Aorta (tissue), 5 donors: ENCODE measurements at places on chromosomes 7 and 10. TPM values are rescaled to one million over a fixed set of nuclear protein-coding genes. Genes with fewer than 3 reads are reported as not detected.
A peak's percentile ranks its signal among the peaks of the same experiment; 100 is the strongest.

- no peak for DNase-seq
- H3K27me3 ChIP-seq, result no peaks in the 10 kb centered on the region
- H3K36me3 ChIP-seq, result no peaks in the 10 kb centered on the region
- no peaks in the 10 kb centered on the region for H3K4me1 ChIP-seq
Observed at GRCh38 chr10:16944402-16944801, 127.2 kb upstream of the RSU1 start.

- no peak overlapping the region for H3K27ac ChIP-seq
- no peaks in the 10 kb centered on the region for H3K27me3 ChIP-seq
- H3K4me3 ChIP-seq, result no peak overlapping the region
- no peaks in the 10 kb centered on the region for H3K36me3 ChIP-seq
- no peak for DNase-seq
Observed at GRCh38 chr10:80359644-80360043, 3.1 kb downstream of the DYDC2 start.

DNA sequence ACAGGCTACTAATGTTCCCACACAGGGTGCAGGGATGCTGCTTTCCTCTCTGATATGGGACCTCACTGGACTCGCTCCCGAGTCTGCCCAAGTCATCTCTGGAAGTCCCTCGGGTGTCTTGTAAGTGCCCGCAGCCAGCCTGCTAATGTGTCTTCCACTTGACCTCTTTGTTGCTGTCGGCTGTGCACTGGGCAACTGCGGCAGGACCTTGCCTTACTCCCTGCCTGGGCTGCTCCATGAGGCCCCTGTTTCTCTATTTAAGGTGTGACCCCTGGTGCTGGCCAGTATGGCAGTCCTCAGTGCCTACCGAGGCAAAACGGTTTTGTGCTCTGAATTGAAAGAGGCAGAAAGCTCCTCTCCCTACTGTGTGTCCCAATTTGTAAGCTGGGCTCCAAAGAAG, 88.8 kb upstream of the DUSP5 start:
- H3K4me1 ChIP-seq, result no peaks in the 10 kb centered on the region
- no peaks in the 10 kb centered on the region for H3K27me3 ChIP-seq
- H3K36me3 ChIP-seq, result no peaks in the 10 kb centered on the region
- H3K27ac ChIP-seq, result no peak overlapping the region
- no peak for DNase-seq

GRCh38 chr10:133207627-133208026, 22.4 kb upstream of the UTF1 start:
- H3K4me1 ChIP-seq, result no peaks in the 10 kb centered on the region
- H3K27ac ChIP-seq, result no peak overlapping the region
- DNase-seq, result no peak
- H3K27me3 ChIP-seq, result no peaks in the 10 kb centered on the region
- H3K4me3 ChIP-seq, result no peak overlapping the region
- H3K36me3 ChIP-seq, result no peaks in the 10 kb centered on the region

DNA sequence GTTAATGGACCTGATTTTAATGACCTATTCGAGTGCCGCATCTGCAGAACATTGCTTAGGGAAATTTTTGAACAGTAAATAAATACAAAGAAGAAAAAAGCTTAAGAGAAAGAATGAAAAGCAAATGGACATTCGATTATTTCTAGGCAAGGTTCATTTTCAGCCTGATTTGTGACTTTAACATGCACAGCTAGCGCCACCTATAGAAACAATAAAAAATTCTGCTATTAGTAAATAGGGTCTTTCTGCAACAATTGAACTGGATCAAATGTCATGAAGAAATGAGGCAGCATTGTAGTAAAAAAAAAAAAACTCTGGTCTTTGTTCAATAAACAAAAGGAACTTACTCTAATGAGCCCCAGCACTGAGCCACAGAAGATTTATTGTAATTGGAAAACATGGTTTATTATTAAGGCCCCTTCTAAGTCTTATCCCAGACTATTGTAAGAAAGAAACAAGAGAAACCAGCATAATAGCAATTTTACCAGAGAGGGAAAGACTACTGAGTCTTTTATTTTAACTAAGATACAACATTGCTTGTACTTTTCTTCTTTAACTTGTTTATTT, 41.4 kb upstream of the GHITM start:
- no peaks in the 10 kb centered on the region for H3K4me1 ChIP-seq
- H3K4me3 ChIP-seq, result no peak overlapping the region

GRCh38 chr10:97896756-97897358, 47.2 kb downstream of the GOLGA7B start:
- H3K27me3 ChIP-seq, result no peaks in the 10 kb centered on the region
- H3K27ac ChIP-seq, result no peak overlapping the region
- no peaks in the 10 kb centered on the region for H3K36me3 ChIP-seq
- peak; percentile 57 for DNase-seq
- H3K4me1 ChIP-seq, result no peaks in the 10 kb centered on the region
- no peak overlapping the region for H3K4me3 ChIP-seq

- no peak for DNase-seq
- H3K36me3 ChIP-seq, result no peaks in the 10 kb centered on the region
- H3K27ac ChIP-seq, result no peak overlapping the region
- no peak overlapping the region for H3K4me3 ChIP-seq
- no peaks in the 10 kb centered on the region for H3K27me3 ChIP-seq
- H3K4me1 ChIP-seq, result no peaks in the 10 kb centered on the region
Observed at GRCh38 chr7:1742555-1743303, 72.7 kb downstream of the ELFN1 start.

DNA sequence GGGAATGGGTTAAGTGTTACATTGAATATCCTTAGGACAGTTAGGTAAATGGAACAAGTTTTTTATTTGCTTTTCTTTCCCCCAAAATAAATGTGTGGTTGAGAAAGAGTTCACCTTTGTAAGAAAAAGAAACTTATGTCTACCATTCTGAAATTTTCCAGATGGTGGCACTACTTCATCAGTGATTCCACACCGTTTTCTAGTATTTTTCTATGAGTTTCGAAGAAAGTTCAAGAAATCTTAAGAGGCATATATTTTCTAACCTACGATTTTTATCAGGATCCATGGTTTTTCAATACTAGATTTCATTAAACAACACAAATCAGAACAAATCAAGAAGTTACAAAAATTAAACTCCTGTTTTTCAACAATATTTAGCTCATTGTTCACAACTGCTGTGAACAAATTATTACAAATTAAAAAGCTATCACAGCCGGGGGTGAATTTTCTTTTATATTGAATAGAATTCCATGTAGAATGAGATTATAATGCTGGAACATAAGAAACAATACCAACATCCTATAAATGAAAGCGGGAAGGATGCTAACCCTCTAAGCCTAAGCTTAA, 163.1 kb upstream of the NPVF start:
- H3K36me3 ChIP-seq, result no peaks in the 10 kb centered on the region
- H3K27me3 ChIP-seq, result no peaks in the 10 kb centered on the region
- peaks cover 4% of the 10 kb centered on the region for H3K4me1 ChIP-seq
- no peak overlapping the region for H3K27ac ChIP-seq
- DNase-seq, result no peak
- H3K4me3 ChIP-seq, result no peak overlapping the region

DNA sequence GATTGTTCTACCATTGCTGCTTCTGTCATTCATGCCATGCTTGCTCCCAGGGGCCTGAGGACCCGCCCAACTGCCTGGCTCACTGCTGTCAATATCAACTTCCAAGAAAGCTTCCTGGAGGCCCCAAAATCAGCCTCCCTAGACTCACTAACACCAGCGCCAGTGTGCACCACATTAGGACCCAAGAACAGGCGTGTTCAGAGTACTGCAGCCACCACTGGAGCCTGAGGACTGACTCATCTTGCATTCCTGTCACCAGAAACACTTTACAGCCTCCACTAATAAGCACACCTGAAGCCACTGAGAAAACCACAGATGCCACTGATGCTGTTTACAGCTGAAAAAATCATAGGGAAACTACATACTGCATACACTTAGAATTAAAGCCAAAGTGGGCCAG, 1284.3 kb downstream of the TYW1 start:
- H3K27me3 ChIP-seq, result no peaks in the 10 kb centered on the region
- no peak overlapping the region for H3K27ac ChIP-seq
- no peak for DNase-seq
- no peaks in the 10 kb centered on the region for H3K4me1 ChIP-seq
- no peaks in the 10 kb centered on the region for H3K36me3 ChIP-seq
- no peak overlapping the region for H3K4me3 ChIP-seq

GRCh38 chr10:76463111-76463510, 1031.7 kb downstream of the LRMDA start:
- H3K36me3 ChIP-seq, result no peaks in the 10 kb centered on the region
- H3K27me3 ChIP-seq, result no peaks in the 10 kb centered on the region
- DNase-seq, result no peak
- H3K4me1 ChIP-seq, result peaks cover 4% of the 10 kb centered on the region

DNA sequence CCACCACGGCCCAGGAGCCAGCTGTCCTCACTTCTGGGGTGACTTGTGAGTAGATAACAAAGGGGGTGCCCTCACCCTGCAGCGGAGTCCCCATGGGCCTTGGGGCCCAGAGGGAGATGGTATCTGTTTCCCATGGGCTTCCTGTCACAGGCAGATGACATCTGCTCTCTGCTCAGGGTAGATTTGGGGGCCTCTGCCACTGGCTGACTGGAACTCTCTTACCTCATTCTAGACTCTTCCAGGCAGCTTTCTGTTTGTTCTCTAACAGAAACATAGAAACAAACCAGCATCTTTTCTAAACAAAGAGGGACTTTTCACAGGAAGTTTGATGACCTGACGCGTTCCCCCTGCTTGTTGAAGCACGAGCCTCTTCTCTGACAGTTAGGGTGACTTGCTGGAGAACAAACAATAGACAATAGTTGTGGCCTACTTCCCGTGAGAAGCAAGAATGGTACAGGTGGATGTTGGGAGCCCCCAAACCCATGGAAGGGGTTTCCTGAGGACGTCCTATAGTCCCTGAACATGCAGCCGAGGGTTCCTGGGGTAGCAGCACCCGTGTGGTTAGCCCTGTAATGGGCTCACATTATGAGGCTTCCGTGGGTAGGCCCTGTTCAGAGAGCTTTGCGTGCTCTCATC, 61.6 kb downstream of the GRK5 start:
- H3K27ac ChIP-seq, result no peak overlapping the region
- H3K27me3 ChIP-seq, result no peaks in the 10 kb centered on the region
- H3K4me3 ChIP-seq, result no peak overlapping the region

DNA sequence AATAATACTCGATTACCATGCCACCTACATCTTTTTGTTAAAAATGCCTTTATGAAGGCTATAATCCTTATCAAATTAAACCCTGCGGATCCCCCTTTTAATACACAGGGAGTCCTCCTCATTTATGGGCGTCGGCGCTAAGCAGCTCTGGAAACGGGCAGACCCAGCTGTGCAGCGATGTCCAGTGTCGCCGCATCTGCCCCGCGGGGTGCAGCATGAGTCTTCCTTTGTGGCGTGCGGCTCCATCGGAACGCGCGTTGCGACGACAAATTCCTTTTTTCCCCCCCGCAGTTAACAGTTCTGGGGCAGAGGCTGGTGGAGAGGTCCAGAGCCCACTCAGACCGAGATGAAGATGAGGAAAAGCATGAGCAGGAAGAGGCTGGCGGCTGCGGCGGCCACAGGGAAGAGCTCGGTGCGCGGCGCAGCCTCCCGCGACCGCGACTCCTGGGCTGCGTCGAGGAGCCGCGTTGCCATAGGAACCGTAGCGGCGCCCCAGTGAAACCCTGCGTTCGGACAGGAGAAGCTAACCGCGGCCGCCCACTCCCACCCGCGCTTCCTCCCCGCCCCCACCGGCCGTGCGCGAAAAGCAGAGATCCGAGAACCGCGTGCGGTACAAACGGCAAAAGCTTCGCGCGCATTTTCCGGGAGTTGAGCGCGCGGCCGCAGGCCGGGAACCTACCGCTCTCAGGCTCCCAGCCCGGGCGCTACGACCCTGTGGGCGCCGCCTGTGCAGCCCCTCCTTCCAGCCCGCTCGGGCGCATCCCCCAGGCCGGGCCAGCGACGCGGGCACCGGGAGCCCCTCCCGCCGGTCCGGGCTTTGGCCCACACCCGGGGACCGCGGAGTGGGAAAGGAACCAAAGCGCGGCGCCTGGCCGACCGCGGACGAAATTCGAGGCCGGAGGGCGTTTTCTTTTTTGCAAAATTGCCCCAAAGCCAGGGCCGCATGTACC, 130.6 kb downstream of the SPAG6 start:
- H3K4me1 ChIP-seq, result no peaks in the 10 kb centered on the region
- H3K36me3 ChIP-seq, result no peaks in the 10 kb centered on the region
- H3K4me3 ChIP-seq, result peak overlapping the region; percentile 41
- no peaks in the 10 kb centered on the region for H3K27me3 ChIP-seq

- H3K4me1 ChIP-seq, result no peaks in the 10 kb centered on the region
- no peak overlapping the region for H3K4me3 ChIP-seq
- H3K36me3 ChIP-seq, result no peaks in the 10 kb centered on the region
- H3K27me3 ChIP-seq, result no peaks in the 10 kb centered on the region
- no peak for DNase-seq
Observed at GRCh38 chr7:39530971-39531370, 35.2 kb upstream of the YAE1 start.

The MYPN gene
- not detected for total RNA-seq

The AMZ1 gene
- 2.0 TPM for total RNA-seq

The GARIN1A gene
- 6.1 TPM for total RNA-seq

The RBP4 gene
- 37.5 TPM for total RNA-seq

The PON1 gene
- not detected for total RNA-seq

The EMX2 gene
- 1.6 TPM for total RNA-seq
